Activated CD4-positive, alpha-beta T cell treated with anti-CD3 and anti-CD28 coated beads, Interleukin-2, amount 10 ng/mL, durations not matched to agents 24 days and 14 days (primary cell): ENCODE measurements at places on chromosomes 2 and 18. TPM values are rescaled to one million over a fixed set of nuclear protein-coding genes. Genes with fewer than 3 reads are reported as not detected.

Gene SPATA3
- not detected in 2 replicates for total RNA-seq

Gene SNTG2
- total RNA-seq, result 0.14 TPM in 1 of 2 replicates, not detected in the other

Gene FBXO48
- 1.2 TPM in 2 replicates for total RNA-seq

Gene IL37
- total RNA-seq, result not detected in 2 replicates

Gene GALR1
- total RNA-seq, result not detected in 2 replicates

- DNase-seq, result no peak
- H3K36me3 ChIP-seq, result peaks cover 46% of the 10 kb centered on the region
- H3K4me1 ChIP-seq, result peaks cover 4% of the 10 kb centered on the region
Measured at GRCh38 chr18:45920367-45920766, 46.8 kb downstream of the EPG5 start.

DNA sequence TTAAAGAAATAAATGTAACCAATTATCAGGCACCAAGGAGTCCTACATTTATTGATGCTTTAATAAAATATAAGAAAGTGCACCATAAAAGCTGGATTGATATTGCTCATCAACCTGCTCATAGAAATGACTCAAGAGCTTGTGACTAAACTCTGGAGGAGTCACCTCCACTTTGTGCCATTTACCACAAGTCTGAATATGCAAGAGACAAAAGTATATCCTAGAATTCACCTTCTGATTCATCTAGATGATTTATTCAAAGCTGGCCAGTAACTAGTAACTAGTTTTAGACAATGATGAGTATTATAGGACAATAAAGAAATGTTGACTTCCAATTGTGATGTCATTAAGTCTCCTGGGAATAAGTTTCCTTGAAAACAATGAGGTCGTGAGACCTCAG lies 146.0 kb upstream of the SOX11 start:
- no peaks in the 10 kb centered on the region for H3K4me1 ChIP-seq
- no peak for DNase-seq
- H3K4me3 ChIP-seq, result no peak overlapping the region
- no peaks in the 10 kb centered on the region for H3K36me3 ChIP-seq

DNA sequence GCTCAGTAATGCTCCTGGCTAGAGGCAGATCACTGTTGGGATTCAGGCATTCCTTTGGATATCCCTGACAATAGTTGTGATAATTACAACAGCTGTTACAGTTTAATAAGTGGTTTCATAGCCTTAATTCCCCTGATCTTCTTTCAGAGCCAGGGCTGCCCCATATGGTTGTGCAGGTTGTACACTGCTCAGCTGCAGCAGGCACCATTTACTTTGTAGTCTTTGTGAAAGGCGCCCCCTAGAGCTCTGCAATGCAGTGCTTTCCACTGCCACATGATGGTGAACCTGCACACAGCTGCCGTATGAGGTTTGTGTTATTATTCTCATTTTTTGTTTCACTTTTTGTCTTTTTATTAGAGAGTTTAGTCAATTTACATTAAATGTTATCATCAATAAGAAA lies 239.1 kb downstream of the KCNS3 start:
- H3K27ac ChIP-seq, result no peak overlapping the region
- no peaks in the 10 kb centered on the region for H3K27me3 ChIP-seq
- H3K4me1 ChIP-seq, result no peaks in the 10 kb centered on the region

GRCh38 chr18:42864876-42865275 lies 250.6 kb downstream of the RIT2 start:
- DNase-seq, result no peak
- no peaks in the 10 kb centered on the region for H3K36me3 ChIP-seq
- H3K27ac ChIP-seq, result no peak overlapping the region
- no peak overlapping the region for H3K4me3 ChIP-seq

GRCh38 chr2:52141076-52141475 lies 1109.1 kb upstream of the NRXN1 start:
- no peaks in the 10 kb centered on the region for H3K4me1 ChIP-seq
- no peak for DNase-seq
- no peaks in the 10 kb centered on the region for H3K36me3 ChIP-seq
- H3K4me3 ChIP-seq, result no peak overlapping the region
- H3K27ac ChIP-seq, result no peak overlapping the region

DNA sequence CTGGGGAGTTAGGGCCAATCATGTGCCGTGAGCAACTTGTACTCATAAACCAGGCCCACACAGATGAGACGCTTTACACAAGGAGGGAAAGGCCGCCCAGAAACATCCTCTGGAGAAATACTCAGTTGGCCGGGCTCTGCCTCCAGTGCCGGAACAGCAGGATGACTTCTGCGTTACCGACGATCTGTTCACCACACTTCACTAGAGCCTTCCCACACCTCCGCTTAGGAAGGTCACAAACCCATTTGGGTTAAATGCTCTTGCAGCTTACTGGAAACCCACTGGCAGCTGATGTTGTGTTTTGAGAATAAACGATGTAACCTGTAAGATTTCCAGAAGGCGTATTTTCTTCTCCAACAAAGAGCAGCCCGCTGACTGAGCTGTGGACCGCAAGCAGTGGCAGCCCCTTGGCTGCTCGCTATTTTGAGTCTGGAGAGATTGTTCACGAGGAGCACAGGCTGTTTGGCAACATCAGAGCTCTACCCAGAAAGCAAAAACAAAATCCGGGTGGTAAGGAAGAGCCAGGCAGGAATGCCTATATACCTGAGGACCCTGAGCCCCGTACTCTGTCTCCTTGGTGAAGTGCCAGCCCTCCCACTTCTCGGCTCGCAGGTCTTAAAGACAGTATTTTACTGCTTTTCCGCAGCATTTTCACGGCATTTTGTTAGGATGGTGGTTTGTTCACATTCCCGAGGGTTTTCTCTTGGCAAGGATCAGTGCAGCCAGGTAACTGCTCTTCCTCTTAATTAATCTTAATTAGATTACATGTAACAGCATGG lies 44.0 kb downstream of the COLEC12 start:
- no peaks in the 10 kb centered on the region for H3K4me1 ChIP-seq
- H3K27me3 ChIP-seq, result no peaks in the 10 kb centered on the region
- no peak overlapping the region for H3K4me3 ChIP-seq
- DNase-seq, result no peak
- no peaks in the 10 kb centered on the region for H3K36me3 ChIP-seq

GRCh38 chr2:16691261-16691660 lies 25.6 kb upstream of the CYRIA start:
- H3K27ac ChIP-seq, result no peak overlapping the region
- H3K27me3 ChIP-seq, result peaks cover 4% of the 10 kb centered on the region
- no peak for DNase-seq
- H3K4me3 ChIP-seq, result no peak overlapping the region
- no peaks in the 10 kb centered on the region for H3K4me1 ChIP-seq
